Activated CD4-positive, alpha-beta T cell treated with anti-CD3 and anti-CD28 coated beads, Interleukin-2, amount 50 U/mL, for 16 hours (primary cell): ENCODE measurements at places on chromosomes 2 and 18.

GRCh38 chr2:146214394-146214929 is 1630.4 kb upstream of the ACVR2A start:
- no peak for DNase-seq

DNA sequence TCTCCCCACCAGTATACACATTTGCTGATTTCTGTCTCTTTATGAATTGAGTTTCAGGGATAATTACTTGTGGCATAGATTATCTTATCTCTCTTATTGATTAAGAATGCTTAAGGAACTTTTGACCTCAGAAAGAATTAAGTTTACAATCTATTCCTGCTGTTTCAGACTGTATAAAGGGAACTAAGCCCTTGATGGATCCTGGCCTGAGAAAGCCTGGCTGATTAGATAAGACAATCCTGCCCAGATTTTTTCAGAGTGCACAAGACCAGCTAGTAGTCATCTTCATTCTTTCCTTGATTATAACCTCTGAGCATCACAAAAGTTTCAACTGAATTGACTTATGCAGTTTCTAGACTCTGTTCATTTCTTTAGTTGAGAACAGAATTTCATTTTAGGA is 22.7 kb upstream of the TFPI start:
- no peak for DNase-seq

DNA sequence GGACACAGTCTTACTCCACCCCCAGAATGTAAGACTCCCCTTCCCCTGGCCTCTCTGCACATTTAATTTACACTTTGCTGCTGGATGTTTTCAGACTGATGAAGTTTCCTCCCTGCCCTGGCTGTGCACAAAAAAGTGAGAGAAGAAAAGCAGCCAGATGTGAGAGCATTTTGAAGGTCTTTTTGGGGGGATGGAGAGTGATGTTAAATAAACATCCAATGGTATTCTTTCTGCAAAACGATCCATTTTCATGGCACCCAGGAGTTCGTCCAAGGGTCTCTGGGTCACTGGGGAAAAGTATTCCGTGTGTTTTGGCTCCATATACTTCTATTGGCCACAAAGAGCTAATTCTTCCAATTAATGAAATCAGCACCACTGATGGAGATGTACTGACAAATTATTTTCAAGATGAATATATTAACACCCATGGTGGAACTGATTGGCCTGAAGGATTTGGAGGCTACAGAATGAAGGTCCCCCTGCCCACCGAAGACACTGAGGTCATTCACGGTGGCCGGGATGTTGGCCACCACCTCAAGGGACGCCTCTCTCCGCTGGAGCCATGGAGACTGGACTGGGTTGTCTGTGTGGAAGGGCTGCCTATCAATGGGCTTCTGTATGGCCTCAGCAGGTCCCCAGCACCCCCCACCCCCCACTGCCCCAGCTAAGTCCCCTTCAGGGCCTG is 107.6 kb upstream of the PKDCC start:
- DNase-seq = no peak

GRCh38 chr2:48205137-48205798 is 299.0 kb upstream of the FBXO11 start:
- DNase-seq = no peak

- DNase-seq = no peak
Measured at GRCh38 chr2:190303647-190304046, 16.0 kb downstream of the HIBCH start.
